RKO (cell line): ENCODE measurements at places on chromosomes 5 and 9.
A peak's percentile ranks its signal among the peaks of the same experiment; 100 is the strongest.

DNA sequence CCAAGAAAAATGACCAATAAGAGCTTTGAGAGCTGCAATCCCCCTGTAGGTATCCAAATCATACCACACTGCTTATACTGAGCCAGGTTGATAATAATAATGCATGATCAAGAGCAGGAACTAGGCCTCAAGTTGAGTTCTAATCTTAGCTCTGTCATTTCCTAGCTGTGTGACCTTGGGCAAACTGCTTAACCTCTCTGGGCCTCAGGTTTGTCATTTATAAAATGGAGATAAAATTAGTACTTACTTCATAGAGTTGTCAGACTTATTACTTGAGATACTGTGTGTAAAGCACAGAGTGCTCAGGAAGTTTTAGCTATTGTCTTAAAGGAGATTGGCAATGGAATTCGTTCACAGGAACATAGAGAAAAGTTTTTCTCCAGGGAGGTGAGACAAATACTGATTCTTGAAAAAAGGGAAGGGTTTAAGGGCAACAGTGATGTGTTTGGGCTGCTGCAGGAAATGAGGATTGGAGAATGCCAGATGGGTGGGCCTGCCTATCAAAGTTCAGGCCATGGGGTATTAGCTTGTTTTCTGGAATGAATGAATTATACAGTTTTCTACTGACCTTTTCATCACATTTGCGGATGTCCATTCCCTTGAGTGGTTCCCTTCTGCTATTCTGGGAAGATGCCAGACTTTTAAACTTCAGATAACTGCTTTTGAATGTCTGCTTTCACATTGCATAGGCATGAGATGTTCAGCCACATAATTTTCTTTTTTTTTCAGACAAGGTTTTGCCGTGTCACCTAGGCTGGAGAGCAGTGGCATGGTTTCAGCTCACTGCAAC, 10.2 kb upstream of the ATP6V0E1 start:
- DNase-seq: no peak

DNA sequence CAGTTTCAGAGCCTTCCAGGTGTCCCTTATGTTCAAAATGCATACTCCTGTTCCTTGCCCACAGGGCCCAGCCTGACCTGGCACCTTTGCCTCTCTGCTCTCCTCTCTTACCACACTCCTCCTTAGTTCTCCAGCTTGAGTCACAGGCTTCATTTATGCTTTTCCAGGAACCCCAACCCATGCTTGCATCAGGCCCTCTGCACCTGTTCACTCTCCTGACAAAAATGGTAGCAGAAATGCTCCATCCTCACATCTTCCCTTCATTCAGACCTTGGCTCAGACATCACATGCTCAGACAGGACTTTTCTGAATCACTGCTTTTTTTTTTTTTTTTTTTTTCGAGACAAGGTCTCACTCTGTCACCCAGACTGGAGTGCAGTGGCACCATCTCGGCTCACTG, 15.1 kb upstream of the RNF145 start:
- DNase-seq: no peak

DNA sequence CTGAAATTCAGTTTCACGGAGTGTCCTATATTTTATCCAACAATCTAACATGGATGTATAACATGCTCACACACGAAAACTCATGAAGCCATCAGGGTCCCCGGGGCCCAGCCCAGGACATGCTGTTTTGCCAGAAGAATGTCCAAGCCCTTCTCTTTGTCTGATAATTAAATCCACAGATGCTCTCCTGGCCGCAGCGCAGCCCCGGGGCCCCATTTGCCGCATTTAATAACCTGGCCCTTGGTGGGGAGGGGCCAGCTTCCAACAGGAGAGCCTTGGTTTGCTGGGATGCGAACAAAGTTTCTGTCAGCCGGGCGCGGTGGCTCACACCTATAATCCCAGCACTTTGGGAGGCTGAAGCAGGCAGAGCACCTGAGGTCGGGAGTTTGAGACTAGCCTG, 30.0 kb downstream of the PLPP7 start:
- DNase-seq: no peak

- DNase-seq: no peak
Observed at GRCh38 chr5:93993161-93993560, 251.8 kb upstream of the POU5F2 start.

- no peak for DNase-seq
Observed at GRCh38 chr5:156934450-156935211, 28.4 kb downstream of the TIMD4 start.

GRCh38 chr5:68886814-68887213, 207.0 kb upstream of the SLC30A5 start:
- DNase-seq: no peak

- no peak for DNase-seq
Observed at GRCh38 chr9:117547904-117548303, 133.0 kb upstream of the ASTN2 start.

DNA sequence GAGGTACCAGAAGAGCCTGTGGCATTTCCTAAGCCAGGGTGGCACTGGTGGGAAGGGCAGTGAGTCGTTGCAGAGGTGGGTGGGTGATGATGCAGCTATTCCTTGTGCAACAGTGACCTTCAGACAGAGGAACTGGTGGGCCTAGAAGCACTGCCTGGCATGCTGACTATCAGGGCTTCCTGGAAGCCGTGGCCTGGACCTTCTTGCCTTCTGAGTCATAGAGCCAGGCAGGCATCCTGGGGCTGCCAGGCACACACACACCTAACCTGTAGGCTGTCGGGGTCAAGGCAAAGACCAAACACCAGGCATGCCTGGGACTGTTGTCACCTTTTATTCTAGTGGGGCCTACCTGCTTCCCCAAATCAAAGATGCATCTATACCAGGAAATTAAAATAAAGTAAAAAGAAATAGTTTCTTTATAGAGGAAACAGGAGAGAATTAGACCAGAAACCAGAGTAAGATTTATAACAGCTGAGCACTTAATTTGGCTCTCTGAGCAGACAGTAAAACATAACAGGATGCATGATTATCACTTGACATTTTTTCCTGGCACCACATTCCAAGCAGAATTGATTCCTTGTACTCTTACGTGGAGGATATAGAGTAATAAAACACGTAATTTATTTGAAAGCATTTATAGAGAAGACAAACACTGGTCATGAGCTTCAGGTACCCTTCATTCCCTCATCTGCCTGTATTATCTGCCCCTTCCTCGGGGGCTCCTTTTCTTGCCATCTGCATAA, 25.1 kb downstream of the NANS start:
- DNase-seq: peak; percentile 44

- no peak for DNase-seq
Observed at GRCh38 chr9:109239240-109239639, 72.2 kb upstream of the FRRS1L start.

- DNase-seq: no peak
Observed at GRCh38 chr9:96149533-96150280, 152.3 kb downstream of the HSD17B3 start.

DNA sequence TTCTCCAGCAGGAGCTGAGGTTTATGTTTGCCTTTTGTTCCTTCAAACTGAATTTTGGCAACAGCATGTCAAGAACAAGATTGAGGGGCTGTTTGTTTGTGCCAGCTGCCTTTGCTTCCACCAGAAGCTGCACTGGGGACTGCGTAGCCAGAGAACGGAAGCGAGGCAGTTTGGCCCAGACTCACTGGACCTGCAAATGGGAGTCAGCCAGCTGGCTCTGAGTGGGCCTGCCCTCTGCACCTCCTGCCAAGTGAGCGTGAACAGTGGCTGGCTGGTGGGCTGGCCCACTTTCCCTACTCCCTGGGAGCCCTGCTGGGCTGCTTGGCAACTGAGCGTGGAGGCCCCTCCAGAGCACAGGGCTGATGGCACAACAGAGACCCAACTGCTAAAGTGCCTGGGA, 111.6 kb downstream of the GALNT10 start:
- DNase-seq: no peak

DNA sequence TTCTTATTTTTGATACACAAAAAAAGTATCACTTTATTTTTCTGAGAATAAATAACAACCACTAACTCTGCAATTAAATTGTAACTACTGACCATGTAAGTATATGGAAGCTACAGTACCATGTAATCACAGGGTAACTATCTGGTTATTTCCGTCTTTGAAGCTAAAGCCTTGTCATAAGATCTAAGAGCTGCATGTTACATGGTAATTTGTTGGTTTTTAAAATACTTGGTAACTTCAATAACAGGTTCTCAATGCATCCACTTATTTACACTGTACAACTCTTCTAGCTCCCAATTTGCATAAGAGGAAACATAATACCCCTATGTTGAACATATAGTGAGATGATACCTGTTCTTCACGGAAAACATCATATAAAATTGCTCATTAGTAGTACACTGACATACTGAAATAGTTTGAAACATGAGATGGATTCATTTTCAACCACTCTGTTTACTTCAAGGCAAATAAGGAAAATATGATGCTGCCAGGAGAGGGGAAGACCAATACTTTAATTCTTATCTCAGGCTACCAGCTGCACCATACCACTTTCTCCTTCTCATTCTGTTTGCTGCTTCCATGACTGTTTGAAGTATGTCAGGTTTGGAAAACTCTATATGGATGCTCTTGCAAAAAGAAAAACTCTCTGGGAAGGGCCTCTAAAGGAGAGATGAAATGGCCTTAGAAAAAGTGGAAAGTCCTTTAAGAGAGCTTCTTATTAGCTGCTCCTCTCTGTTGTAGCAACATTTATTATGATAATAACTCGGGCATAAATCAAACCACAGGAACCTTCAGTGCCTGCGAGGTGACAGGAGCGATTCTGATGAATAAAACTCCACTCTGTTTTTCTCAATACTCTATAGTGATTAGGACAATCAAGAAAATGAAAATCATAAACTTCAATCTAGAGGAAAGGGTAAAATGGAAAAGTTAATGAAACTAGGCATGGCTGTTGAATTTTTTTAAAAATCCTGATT, 150.2 kb downstream of the KIAA0825 start:
- no peak for DNase-seq

GRCh38 chr5:178312880-178313282, 80.3 kb upstream of the PHYKPL start:
- no peak for DNase-seq

DNA sequence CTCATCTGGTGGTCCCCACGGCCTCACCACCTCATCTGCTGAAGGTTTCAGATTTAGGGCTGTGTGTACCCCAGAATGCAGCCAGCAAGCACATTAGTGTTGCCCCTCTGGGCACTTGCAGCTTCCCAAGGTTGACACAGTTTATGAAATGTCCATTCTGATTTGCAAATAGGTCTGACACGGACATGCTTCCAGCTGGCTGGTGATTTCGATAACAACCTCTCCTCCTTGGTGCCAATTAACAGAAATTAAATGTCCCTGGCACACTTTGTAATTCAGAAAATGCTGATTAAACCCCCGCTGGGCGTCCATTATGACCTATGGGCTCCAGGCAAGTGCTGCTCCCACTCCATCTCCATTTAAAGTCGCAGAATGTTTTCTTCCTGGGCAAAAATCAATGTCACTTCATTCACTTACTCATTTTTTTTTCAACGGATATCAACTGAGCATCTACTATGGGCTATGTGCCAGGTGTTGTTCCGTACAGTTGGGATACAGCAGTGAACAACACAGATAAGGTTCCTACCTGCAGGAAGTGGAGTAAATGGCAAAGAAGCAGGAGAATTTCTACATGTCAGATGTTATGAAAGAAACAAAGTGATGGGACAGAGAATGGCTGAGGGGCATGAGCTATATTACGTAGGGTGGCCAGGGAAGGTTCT, 32.0 kb downstream of the PLAC8L1 start:
- DNase-seq: no peak

DNA sequence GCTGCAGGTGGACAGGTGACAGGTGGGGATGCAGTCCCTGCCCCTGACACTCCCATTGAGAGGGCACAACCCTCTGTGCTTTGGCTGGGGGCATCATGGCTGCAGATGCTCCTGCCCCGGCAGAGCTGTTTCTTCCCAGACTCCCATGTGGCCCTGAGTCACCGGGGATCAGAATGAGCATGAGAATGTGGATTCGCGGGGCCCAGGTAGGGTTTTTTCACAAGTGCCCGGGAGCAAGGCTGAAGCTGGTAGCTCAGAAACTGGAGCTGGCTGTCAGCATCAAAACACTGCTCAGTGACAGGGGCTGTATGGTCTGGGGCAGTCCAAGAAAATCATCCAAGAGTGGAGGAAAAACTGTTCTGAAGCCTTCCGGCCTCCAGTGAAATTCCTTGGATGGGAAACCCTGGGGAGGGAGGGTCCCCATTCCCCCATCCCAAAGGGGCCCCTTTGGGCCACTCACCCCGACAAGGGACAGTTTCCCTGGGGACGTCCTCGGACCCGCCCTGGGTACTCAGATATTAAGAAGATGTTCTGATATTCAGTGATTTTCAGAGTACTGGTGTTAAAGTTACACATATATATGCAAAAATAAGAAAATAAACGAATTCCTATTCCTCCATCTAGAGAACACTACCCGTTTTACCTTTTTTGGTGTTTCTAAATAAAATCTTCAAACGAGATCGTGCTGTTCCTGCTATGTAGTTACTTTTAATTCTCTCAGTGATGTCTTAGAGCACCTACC, 120.1 kb upstream of the LPCAT1 start:
- DNase-seq: peak; percentile 9

GRCh38 chr9:70374962-70375618, 39.4 kb downstream of the KLF9 start:
- DNase-seq: no peak

- DNase-seq: no peak
Observed at GRCh38 chr5:123518111-123518510, 6.1 kb downstream of the CSNK1G3 start.

DNA sequence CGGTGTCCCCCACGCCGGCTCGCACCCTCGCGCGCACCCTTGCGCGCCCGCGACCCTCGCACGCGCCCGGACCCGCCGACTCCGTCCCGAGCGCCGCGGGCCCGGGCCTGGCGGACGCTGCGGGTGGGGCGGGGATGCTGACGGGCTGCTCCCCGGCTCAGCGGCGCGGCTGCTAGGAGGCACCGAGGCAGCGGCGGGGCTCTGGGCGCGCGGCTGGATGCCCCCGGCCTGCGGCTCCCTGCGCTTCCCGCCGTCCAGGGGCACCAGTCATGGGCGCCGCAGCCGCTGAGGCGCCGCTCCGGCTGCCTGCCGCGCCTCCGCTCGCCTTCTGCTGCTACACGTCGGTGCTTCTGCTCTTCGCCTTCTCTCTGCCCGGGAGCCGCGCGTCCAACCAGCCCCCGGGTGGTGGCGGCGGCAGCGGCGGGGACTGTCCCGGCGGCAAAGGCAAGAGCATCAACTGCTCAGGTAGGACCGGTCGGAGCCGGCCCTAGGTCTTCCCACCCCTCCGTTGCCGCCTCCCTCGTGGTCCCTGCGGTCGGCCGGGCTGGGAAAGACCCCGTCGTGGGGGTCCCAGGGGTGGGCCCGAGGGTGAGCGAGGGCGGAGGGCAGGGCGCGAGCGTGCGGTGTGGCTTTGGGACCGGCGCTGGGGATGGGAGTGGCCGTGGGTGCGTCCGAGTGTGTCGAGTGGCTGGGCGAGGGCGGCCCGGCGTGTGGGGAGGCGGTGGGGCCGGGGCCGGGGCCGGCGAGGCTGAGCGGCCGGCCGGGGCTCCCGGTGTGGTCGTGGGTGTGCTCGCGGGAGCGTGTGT, 530 bp downstream of the TMEFF1 start:
- no peak for DNase-seq
